Kasumi-1 (cell line): ENCODE measurements at places on chromosomes 2 and 18.

DNA sequence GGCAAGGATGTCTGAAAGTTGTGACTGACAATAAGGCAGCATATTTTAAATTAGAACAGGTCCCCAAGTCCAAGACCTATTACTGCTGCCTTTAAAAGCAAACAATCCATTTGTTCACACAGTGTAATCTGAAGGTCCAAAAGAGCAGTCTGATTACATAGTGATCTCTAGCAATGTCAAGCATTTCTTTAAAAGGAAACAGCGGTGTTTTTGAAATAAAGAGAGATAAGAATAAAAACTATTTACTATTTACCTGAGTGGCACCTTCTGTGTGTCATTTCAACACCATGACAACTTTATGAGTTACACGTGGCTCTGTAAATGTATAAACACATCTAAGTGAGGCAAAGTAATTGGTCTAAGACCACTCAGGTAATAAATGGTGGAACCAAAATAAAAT, 1009.9 kb upstream of the CNTNAP5 start:
- DNase-seq = no peak

GRCh38 chr18:72436401-72436800, 107.7 kb downstream of the CBLN2 start:
- DNase-seq = no peak

- DNase-seq = no peak
These were observed 206.8 kb upstream of the HDAC4 start for GRCh38 chr2:239607517-239608191.

DNA sequence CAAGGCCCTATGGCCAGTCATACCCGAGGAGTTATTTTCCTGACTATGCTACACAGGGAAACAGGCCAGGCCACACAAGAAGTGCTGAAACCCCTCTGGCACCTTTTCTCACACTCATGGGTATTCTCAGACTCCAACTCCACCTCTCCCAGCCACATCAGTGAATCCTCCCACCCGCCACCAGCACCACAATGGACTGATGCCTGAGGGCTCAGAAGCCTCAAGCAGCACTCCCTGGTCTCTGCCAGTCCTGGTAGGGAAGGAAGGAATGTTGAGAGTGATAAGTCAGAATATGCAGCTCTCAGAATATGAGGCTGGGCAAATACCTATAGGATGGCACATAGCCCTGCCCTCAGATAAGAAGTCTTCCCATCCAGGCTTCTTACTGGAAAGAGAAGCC, 391.1 kb downstream of the ALK start:
- no peak for DNase-seq

DNA sequence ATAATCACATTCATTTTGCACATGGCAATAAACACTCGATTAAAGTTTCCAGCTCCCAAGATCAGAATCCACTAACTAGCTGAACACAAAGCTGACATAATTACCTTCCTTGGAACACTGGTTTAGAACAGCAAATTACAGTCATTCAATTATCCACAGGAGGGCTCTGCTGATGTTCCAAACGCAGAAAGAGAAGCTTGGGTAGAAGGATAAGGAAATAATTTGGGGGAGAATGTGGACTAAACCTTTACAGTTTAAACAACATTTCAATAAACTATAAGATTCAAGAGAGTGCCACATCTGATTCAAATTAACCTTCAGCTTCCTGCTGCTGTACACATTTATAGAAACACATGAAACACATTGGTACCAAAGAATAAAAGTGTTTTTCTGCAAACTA, 67.8 kb upstream of the ARL4C start:
- no peak for DNase-seq

GRCh38 chr2:137888845-137889244, 75.4 kb upstream of the HNMT start:
- DNase-seq = peak; percentile 3

DNA sequence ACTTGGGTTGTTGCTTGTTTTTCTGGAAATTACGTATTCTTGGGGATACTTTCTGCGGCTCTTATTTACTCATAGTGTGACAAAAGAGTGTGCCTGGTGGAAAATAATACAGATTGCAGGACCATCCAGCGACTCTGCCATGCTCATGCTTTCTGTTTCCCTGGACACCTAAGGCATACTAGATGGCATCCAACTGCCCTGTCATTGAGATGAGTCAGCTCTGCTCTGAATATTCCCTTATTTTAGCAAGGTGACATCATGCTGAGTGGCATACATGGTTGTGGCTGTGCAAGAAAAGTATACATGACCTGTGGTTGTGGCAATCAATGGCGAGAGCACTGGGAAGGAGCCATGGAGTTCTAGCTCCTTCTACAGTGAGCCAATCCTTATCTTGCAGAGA, 471.0 kb downstream of the TMEM182 start:
- DNase-seq = no peak

DNA sequence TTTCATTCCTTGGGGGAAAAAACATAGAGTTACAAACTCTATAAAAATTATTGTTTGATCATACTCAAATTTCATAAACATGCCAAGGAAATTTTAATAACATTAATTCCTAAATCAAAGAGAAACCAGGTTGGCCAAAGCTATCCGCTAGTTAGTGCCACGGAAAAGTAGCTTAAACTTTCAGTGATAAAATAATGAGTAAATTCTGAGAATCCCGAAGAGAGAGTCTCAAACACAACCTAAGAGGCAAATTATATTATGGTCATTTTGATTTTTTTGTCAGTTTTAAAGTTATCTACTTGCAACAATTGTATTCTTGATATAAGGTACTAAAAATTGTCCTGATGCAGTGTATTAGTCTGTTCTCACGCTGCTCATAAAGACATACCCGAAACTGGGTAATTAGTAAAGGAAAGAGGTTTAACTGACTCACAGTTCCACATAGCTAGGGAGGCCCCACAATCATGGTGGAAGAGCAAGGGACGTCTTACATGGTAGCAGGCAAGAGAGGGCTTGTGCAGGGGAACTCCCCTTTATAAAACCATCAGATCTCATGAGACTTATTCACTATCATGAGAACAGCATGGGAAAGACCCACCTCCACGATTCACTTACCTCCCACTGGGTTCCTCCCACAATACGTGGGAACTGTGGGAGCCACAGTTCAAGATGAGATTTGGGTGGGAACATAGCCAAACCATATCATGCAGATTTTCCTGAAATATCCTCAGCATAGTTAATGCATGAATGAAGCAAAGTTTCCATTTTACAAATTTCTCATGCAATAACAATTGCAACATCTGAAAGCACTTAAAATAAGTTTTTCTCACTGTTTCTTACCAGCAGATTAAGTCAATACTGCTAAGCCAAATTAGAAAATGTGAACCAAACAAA, 205.9 kb upstream of the STK17B start:
- no peak for DNase-seq

DNA sequence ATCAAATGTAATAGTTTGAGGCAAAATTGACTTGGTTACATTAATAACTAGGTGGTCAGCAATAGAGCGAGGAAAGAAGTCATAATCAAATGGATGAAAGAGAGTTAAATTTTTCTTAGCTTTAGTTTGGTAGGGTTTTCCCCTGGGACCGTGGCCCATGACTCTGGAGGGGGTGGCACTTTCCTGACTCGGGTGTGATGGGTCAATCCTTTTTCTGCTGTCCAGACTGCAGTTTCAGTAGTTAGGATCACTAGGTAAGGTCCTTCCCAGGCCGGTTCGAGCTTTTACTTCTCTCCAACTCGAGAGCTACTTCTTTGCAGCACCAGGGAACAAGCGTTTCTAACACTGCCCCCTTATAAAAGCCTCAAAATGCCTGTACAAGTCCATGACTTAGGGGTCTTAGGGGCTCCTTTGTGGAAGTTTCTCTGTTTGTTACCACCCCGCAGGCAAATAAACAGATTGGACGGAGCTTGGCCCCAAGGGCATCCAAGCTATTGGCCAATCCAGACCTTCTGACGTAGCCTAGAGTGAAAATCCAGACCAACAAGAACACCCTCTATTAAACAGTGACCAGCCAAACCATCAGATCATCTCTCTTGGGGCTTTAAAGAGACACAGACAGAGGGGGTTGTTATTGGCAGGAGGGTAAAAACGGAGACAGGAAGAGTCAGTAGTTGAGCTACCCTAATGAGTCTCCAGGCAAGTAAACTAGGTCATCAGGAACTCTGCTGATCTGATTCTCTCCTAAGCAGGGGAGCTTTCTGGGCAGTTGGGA, 9.4 kb upstream of the CEP68 start:
- DNase-seq = no peak

DNA sequence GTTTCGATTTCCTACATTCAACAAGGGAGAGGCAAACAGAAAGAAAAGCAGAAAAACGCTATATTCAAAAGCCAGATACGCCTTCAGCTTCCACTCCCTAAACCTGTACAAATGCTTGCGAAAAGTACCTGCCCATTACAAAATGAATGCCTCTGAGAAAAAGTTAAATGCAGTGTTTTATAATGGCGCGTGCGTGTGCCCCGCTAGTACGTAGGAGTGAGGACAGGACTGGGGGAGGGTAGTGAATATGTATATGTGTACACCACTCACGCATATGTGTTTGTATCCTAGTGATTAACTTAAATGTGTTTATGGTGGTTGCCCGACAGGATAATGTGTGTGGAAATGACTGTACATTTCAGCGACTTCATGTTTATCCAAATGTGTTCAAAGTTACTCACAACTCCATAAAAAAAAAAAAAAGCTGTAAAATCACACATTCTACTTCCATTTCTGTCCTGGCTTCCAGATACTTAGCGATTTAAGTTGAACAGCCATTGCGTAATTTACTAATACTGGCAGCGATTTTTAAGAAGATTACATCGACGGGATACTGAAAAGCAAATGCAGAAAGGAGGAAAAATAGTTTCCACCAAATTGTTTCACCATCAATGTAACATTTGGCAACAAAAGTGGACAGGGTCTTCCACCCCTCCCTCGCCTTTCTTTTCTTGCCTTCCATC, 1.3 kb downstream of the NEUROD1 start:
- no peak for DNase-seq

DNA sequence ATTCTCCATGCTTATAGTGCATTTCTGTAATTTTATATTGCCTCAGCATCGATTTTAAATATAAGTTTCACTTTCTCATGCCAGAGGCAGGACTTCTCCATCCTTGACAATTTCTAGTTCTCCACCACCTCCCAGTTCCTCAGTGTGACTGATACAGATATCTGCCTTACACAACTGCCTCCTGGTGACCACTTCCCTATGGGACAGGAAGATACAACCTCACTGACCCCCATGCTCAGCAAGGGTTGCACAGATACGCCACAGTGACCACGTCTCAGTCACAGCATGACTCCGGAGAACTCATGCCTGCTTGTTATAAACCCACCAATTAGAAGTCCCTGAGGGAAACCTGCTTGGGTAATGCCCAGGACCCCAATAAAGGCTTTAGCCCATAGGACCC, 284.0 kb upstream of the MC4R start:
- DNase-seq = peak; percentile 70

DNA sequence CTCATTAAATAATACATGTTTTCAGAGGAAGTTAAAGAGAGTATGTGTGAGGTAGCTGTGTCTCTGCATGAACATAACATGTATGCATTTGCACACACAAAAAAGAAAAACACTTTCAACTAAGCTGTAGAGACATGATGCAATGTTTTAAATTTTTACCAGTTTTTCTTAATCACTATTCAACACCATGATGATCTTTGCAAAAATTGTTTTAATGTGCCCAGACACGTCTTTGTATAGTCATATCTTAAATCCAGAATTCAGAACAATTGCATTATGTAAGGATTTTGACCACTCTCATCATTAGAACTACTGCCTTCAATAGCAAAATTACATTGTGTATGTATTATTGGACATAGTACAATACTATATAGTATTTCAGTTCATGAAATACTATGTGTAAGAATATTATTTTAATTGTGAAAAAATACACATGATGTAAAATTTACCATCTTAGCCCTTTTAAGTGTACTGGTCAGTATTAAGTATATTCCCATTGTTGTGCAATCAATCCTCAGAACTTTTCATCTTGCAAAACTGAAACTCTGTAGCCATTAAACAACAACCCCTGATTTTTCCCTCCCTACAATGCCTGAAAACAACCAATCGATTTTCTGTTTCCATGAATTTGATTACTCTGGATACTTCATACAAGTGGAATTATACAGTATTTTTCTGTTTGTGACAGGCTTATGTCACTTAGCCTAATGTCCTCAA, 104.5 kb upstream of the ACVR2A start:
- DNase-seq = no peak

GRCh38 chr2:232714969-232715368, 17.8 kb downstream of the GIGYF2 start:
- no peak for DNase-seq

GRCh38 chr2:26786207-26787028, 562 bp downstream of the CENPA start:
- peak; percentile 29 for DNase-seq

DNA sequence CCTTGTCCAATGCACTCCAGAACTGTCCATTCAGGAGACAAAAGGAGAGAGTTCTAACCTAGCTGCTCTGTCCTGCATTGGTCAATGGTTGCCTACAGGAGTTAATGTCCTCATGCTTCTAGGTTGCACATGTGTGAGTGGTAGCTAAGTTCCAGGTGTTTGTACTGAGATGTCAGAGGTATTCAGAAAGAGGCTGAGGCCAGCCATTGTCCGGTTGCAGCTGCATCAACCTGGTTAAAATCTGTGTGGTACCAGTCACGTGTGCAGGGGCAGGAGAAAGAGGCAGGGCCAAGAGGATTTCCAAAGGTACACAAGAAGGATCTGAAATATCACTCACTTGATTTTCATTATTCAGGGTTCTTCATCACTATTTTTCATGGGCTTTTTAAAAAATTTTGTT, 70.8 kb downstream of the DTNA start:
- DNase-seq = no peak

DNA sequence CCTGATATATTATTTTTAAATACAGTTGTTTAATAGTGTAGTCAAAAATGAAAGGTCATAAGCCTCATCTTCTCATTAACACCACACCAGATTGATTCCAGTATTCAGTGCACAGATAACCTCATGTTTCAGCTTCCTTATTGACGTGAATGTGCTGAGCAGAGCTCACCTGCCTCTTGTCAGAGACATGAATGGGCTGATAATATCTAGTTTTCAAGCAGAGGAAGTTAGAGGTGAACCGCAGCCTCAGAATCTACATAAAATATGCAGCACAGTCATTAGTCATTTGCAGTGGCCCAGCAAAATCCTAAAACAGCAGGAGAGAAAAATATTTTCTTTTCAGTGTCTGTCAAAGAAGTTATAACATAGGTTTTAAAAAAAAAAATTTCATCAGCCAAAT, 216.2 kb downstream of the GBX2 start:
- DNase-seq = no peak

DNA sequence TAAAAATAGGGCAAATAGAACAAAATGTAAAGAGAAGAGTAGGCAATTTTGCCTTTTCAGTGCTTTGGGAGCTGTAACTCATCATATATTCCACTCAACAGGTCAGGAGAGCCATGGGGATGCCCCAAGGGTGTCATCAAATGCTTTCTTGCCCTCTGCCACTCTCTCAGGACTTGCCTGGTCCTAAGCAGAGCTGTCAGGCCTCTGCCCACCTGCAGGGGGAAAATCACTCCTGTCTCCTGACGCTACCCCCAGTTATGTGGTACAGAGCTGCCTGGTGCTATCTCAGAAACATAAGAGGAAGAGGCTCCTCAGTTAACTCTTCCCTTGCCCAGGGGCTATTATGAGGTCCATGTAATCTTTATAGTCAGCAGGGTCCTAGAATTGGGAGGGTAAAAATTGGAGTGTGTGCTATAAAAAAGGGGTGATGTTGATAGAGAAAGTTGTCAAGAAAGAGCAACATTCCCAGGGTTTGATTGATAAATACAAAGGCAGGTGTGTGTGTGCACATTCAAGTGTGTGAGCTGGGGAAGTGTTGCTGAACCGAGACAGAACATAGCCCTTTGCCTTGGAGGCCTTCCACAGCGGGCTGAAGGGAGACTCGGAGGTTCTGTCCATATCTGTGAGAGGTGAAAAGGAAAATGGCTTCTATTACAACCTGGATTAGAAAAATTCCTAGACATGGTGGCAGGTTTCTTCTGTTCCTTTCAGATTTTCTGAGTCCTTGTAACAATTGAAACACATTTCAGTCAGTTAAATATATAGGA, 25.4 kb downstream of the PTPRM start:
- no peak for DNase-seq
